ENCODE measurements at places on chromosomes 1 and 21.

DNA sequence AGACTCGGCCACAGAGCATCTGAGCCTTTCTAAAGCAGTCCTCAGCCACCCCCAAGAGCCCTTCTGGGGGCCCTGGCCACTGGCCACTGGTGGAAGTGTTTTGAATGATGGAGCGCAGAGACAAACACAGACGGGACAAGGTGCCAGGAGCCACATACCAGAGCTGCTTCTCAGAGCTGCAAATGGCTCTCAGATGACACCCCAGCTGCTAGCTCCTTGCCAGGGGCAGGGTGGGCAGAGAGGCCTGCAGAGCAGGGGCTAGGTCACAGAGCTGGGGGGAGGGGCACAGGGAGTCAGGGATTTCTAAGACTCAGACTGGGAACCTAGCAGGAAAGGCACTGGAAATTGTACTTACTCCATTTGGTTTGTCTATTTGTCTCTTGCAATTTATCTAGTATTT is 30.4 kb downstream of the KCNN3 start:
- no peak for DNase-seq

GRCh38 chr1:229452956-229453801 is 19.3 kb upstream of the ACTA1 start:
- DNase-seq = peak; percentile 54

GRCh38 chr1:118021668-118022067 is 92.1 kb downstream of the WDR3 start:
- no peak for DNase-seq

- peak; percentile 87 for DNase-seq
Observed at GRCh38 chr1:13605159-13605558, 21.5 kb downstream of the PDPN start.

- no peak for DNase-seq
Observed at GRCh38 chr1:240987928-240988327, 369.1 kb downstream of the RGS7 start.

DNA sequence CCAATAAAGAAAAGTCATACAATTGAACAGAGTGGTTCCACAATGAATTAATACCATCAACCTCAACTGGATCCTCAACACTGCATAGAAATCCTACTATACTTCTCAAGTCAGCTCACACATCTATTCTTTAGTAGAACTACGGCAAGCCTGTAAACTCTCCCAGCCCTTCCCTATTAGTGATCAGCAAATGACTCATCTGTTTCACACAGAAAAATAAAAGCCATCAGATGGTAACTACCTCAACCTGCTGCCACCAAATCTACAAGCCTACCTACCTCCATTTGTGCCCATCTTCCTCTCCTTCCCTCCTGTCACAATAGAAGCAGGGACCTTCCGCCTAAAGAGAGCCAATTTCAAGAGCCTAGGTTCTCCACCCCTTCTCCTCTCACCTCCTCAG is 63.6 kb downstream of the DMAP1 start:
- DNase-seq = peak; percentile 54

- no peak for DNase-seq
Observed at GRCh38 chr1:222369148-222369547, 178.8 kb downstream of the HHIPL2 start.

DNA sequence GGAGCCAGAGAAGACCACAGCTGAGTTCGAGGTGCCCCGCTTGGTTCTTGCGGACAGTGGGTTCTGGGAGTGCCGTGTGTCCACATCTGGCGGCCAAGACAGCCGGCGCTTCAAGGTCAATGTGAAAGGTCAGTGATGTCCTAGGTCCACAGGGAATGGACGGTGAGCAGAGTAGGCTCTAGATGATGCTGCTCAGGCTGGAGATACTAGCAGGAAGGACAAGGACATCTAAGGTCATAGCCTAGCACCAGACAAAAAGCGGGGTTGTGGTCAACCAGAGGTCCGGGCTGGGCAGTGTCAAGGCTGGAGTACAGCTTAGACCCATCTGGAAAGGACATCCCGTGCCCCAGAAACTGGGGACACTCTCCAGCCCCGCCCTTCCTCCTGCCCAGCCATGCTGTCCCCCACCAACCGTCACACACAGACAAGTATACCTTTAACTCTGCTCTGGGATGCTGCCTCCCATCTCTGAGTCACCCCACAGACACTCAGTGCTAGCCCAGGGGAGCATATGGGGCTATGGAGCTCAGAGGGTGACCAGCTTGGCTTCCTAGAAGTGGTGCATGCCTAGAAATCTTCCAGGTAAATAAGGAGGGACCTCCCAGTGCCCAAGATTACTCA is 8.7 kb downstream of the TIE1 start:
- DNase-seq = peak; percentile 37

DNA sequence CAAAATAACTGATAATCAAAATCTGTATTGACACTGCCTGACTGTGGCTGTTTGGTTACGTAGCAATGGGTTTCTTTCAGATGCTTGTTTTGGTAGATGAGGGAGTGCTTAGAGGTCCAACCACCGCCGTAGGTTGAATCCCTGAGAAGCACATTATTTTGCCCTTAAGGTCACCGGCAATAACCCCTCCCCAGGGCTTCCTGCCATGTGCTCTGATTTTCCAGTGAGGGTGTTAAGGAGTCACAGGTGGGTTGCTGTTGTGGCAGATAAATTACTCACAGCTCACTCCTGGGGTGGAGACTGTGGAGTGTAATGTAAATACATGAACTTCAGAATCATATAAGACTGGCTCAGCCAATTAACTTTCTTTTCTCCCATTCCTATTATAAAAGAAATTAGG is 81.5 kb upstream of the ZP4 start:
- DNase-seq = no peak

- no peak for DNase-seq
Observed at GRCh38 chr1:65850281-65850680, 57.6 kb downstream of the PDE4B start.

GRCh38 chr1:25550155-25550506 is 6.7 kb downstream of the LDLRAP1 start:
- DNase-seq = peak; percentile 54

GRCh38 chr1:164017239-164017638 is 541.7 kb upstream of the PBX1 start:
- peak; percentile 1 for DNase-seq

- no peak for DNase-seq
Observed at GRCh38 chr21:31072533-31072932, 34.3 kb upstream of the KRTAP19-8 start.

- DNase-seq = no peak
Observed at GRCh38 chr1:228465571-228466146, 21.5 kb upstream of the RNF187 start.

DNA sequence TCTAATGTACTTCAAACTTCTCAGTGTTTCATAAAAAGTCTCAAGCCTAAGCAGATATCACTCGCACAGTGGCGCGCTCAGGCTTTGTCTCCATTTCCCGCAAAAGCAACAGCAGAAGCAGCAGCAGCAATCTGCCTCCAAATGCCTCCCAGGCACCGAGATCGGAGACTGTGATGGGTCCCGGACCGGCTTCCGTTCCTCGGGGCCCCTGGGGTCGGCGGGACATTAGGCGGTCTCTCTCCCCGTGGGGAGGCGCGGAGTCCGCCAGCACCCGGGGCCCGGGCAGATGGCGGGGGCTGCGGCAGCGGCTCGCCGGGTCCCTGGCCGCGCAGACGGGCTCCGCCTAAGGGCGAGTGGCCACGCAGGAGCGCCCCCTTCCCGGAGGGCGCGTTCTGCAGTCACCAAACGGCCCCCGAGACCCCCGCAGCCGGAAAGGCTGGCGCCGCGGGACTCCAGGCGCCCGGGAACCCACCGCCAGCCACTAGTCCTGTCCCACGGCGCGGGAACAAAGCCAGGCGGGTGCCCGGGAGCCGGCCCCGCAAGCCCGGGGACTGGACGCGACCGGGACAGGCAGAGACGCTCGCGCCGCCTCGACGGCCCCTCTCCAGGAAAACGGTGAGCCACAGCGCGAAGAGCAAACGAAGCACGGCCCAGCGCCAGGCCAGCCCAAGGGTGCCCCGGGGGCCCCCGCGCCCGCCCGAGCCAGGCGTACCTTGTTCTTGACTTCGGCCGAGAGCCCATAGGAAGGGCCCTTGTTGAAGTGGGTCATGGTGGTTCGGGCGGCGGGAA is 590 bp downstream of the CNN3 start:
- DNase-seq = peak; percentile 39

GRCh38 chr21:32981096-32981495 is 44.6 kb upstream of the OLIG2 start:
- DNase-seq = no peak

GRCh38 chr1:175901076-175901836 is 157.9 kb upstream of the TNR start:
- DNase-seq = no peak

DNA sequence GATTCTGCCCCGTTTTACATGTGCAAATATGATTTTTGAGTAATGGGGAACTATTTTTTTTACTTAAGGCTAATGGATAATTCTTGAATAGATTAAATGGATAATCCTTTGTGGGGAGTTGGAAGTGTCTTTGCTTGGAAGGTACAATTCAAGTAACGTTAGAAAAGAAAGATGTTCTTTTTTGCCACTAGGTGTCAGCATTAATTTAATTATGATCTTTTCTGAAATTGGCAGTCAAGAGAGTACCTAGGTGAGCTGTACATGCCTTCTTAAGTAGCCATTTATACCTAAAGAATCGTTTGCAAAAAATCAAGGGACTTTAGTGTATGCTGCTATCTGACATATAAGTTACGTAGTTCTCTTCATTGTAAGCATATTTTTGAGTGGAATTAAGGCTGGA is 2.2 kb downstream of the FBXO28 start:
- peak; percentile 75 for DNase-seq

DNA sequence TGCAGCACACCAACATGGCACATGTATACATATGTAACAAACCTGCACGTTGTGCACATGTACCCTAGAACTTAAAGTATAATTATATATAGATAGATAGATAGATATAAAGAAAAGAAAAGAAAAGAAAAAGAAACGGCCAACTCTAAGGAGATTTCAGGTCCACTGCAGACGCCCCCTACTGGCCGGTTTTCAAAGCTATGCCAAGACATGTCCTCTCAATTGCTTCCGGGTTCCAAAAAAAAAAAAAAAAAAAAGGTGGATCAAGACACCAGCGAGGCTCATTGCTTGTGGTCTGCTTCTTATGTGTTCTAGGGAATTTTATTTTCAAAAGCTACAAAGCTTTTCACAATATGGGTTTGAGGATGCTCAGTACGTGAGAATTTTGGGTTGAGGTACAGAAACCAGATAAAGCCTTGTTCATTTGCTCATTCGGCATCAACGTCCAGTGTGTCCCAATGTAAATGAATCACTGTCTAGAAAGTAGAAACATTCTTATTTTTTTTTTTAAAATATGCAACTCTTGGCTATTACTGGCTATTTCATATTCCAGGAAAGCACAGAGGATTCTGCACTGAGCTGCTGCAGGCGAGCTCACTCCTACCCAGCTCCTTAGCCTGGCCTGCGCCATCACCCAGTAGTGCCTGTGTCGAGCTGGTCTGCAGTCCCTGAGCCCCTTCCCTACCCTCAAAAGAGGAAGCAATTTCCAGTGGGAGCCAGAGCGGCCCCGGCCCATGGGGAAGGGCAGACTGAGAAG is 643.0 kb downstream of the KIF26B start:
- DNase-seq = no peak

DNA sequence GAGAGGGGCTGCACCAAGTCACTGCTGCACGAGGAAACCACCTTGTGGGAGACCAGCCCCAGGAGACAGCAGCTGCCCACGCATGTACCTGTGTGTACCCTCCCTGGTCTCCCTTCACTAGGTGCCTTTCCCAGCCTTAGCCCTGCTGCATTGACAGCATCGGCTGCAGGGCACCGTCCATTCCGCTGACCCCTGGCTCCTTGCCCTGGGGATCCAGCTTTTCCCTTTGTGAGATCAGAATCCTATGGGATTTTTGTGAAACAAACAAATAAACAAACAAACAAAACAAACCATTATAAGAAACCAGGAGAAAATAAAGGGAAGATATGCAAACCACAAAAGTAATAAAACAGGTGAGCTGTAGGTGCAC is 2.1 kb downstream of the STUM start:
- DNase-seq = no peak

DNA sequence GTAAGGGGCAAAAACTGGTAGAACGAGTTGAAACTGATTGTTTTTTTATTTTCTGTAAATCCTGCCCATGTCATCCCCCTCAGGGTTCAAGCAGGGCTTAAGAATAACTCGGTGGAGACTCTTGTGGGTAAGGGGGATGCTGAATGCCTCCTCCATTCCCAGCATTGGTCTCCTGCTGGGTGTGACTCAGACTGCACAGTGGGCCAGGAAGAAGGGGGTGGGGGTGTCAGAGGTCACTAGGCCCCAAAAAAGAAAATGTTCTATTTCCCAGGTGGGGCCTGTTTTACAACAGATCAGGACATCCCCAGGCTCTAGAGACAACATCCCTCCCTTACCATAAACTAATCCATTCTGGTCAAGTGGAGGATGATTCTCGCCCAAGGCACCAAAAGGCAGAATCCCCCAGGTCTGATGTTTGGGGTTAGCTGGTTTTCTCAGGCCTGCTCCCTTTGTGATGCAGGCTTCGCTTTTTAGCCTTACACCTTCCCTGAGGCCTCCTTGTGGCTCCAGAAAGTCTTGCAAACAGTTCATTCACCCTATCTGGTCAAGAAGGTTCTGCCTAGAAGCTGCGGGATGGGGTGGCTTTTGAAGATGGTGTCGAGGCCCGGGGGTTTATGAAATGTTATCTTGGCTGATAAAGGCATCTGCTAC is 10.7 kb upstream of the GRHL3 start:
- DNase-seq = no peak

GRCh38 chr21:31964692-31965091 is 91.9 kb downstream of the HUNK start:
- no peak for DNase-seq

DNA sequence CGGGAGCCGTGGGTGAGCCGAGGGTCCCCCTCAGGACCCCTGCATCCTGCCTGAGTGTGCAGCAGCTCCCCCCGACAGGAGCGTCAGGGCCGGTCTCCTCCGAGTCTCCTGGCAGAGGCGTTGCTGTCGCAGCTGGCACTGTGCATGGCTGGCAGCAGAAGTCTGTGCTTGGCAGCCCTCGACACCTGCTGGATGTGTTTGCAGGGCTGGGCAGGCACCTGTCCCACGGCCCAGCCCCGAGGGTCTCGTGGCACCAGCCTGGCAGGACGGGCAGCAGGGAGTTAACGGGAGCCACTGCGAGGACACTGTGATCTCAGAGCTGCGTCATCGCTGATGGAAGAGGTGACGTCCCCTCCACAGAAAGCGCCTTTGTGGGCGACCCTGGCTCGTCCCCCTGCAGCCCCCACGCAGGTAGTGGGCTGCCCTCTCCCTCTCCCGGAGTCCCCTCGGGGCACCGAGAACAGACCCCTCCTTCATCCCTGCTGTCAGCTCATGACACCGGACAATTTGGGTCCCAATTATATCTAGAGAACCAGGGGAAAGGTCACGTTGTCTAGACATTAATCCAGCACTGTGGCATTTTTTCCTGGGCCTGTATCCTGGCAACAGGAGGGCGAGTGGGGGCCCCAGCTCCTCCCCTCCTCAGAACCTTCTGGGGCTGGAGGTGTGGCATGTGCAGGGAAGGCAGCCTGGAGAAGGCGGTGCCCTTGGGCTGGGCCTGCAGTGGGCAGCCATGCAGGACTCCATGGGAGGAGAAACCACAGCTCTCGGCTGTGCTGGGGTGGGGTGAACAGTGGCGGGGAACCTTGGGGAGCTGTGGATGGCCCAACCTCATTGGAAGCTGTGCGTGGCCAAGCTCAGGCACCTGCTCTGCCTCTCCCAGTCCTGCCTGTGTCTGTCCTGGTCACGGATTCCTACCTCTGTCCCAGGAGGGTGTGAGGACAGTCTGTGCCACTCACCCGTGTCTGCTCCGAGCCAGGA is 15.4 kb downstream of the COL18A1 start:
- DNase-seq = no peak

- peak; percentile 7 for DNase-seq
Observed at GRCh38 chr1:45929257-45929687, 125.9 kb downstream of the MAST2 start.

Measured in epithelial cell of esophagus (primary cell).